BJ (cell line): ENCODE measurements at places on chromosomes 3 and 15. TPM values are rescaled to one million over a fixed set of nuclear protein-coding genes. Genes with fewer than 3 reads are reported as not detected.

DNA sequence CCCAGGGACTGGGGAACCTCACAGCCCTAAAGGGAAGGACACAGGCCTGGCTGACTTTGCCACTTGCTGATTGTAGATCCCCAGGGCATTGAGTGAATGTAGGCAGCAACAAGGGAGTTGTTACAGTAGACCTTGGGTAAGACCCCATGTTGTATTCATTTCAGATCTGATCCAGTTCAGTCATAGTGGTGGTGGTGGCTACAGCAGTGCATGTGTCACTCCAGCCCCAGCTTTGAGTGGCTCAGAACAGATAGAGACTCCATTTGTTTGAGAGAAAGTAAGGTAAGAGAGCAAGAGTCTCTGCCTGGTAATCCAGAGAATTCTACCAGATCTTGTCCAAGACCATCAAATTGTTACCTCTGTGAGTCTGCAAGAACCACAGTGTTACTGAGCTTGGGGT lies 278.7 kb upstream of the SATB1 start:
- DNase-seq, result no peak

GRCh38 chr15:77196381-77196780 lies 125.5 kb upstream of the TSPAN3 start:
- no peak for DNase-seq

The ZCWPW2 gene
- polyA plus RNA-seq, result 0.20 and 0.51 TPM in 2 replicates

The PFN2 gene
- 195 and 307 TPM in 2 replicates for polyA plus RNA-seq

The CPLX3 gene
- polyA plus RNA-seq, result not detected in 2 replicates

DNA sequence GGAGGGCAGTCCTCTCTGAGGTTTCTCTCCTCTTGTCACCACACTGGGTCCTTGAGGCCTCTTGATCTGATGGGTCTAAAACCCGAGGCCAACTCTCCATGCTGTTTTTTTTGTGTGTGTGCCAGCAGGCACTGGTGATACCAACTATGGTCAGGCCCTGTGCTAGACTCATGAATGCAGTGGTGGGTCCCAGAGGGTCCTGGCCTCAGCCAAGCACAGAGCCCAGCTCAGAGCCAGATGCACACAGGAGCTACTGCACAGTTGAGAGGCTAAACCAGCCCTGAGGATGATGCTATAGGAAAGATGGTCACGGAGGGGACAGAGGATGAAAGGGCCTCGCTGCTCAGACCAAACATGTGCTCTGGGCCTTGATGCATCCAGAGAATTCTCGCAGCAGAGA lies 33.5 kb downstream of the RAB6B start:
- DNase-seq, result no peak

GRCh38 chr15:74382004-74382816 lies 14.8 kb upstream of the CYP11A1 start:
- no peak for DNase-seq

The AADACL2 gene
- polyA plus RNA-seq, result not detected in 2 replicates

DNA sequence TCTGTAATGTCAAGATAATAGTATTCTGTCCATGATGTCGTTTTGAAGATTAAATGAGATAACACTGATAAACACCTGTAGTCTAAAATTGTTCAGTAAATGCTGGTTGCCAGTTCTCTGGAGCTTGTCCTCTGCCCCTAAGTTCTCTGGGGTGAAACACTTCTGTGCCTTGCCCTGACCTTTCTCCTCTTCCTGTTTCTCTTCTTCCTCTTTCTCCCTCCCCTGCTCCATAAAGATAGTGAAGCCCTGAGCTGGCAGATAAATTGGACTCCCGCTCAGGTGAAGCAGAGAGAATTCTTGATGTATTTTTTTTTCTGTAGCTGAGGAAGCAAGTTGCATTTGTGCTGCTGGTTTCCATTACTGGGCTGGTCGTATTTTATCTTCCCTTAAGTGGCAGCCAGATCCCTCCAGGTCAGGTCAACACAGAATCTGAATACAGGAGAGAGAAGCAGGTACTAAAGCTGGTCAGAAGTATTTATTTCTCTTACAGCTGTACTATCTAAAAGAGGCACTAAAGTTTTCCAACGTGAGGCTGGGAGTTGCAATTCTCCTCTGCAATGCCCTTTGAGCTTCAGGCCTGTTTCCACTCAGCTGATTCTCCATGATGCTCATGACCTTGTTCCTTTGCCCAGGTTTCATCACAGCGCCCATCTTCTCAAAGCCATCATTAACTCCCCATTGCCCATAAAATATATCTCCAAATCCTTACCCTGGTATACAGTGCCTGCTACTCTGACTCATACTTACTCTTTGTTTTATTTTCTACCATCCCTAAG lies 319.3 kb upstream of the CFAP20DC start:
- no peak for DNase-seq

DNA sequence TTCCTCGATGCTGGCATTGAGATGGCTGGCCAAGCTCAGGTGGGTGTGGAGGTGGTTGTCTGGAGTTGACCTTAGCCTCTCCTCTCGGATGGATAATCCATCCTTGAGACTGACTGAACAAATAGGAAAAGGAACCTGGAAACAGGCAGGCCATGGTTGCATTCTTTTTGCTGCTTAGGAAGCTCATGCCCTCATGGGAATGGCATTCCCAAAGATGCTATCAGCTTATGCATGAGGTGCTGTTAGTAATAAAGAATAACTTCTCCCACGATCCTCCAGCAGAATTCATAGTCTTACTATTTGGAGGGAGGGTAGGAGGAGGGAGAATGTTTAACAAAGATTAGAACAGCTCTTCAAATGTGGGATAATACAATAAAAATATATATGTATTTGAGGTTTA lies 303.0 kb upstream of the TPM1 start:
- DNase-seq, result peak; percentile 66

DNA sequence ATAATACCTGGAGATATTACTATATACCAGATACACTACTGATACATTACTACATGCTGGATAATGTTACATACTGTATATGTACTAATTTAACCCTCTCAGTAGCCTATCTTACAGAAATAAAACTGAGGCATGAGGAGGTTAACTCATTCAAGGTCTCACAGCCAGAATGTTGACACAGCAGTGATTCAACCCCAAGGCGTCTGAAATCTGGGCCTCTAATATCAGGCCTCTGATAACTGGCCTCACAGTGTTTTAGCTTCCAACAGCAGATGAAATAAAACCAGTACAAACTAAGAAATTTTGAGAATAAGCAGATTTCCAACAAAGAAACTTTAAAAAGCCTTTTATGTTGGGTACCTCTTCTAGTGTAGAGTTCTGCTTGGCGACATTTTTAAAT lies 23.4 kb downstream of the DZIP1L start:
- no peak for DNase-seq

- DNase-seq, result no peak
These were observed 3.5 kb downstream of the PFN2 start for GRCh38 chr3:149967086-149967685.

The STRIT1 gene
- not detected in 2 replicates for polyA plus RNA-seq

GRCh38 chr15:42143356-42143755 lies 13.1 kb downstream of the PLA2G4F start:
- no peak for DNase-seq

The SLC12A8 gene
- 6.3 and 8.4 TPM in 2 replicates for polyA plus RNA-seq

GRCh38 chr3:51966016-51966415 lies 1.2 kb downstream of the PCBP4 start:
- no peak for DNase-seq

- DNase-seq, result peak; percentile 95
These were observed 18.1 kb downstream of the CSPG4 start for GRCh38 chr15:75694241-75695182.

DNA sequence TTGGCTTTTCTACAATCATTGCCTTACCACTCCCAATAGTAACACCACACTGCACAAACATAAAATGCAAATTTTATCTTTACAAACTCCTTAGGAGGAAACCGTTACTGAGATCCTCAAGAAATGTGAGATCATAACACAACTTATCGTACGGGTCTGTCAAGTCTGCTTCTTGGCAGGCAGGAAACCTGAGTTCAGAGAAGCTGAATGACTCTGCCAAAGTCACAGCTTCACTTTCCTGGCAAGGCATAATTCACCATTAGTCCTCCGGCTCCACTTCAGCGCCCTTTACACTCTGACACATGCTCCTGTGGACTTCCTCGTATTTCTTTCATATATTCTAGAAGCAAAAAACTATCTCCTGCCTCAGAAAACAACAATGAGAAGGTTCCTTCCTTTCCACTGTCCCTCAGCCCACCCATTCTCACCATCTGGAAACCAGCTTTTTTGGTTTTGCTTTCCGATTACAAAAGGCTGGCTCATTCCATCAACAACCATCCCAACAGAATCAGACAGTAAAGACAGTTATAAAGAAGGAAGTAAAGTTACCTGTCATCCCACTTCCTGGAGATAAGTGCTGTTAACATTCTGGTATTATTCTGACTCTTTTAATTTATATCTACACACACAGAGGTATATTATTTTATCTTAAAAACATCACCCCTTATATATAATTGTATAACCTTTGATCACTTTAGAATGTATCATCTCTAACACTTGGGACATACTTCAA lies 223.4 kb downstream of the STT3B start:
- no peak for DNase-seq

The MKRN3 gene
- polyA plus RNA-seq, result 0.34 and 0.43 TPM in 2 replicates

DNA sequence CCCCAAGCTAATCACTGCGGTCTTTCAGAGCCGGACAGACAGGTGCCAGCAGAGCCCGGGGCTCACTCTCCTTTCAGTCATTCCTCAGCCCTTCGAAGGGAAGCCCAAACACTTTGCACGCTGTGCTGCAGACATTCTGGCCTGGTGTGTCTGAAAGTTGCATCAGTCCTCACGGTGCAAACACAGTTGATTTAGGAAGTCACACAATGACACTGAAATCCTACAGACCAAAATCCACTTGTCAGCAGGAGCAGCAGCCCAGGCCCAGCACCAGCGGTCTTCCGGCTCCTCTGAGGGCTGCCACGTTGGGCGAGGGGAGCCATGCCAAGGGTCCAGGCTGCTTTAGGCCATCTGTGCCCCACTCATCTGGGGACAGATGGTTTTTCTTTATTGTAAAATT lies 61.6 kb downstream of the RGMA start:
- no peak for DNase-seq

GRCh38 chr3:185532901-185533300 lies 19.5 kb downstream of the LIPH start:
- DNase-seq, result no peak

The CCDC39 gene
- not detected in 2 replicates for polyA plus RNA-seq

The VEPH1 gene
- polyA plus RNA-seq, result 17.9 and 27.8 TPM in 2 replicates

The ACKR4 gene
- polyA plus RNA-seq, result 26.7 and 42.8 TPM in 2 replicates

DNA sequence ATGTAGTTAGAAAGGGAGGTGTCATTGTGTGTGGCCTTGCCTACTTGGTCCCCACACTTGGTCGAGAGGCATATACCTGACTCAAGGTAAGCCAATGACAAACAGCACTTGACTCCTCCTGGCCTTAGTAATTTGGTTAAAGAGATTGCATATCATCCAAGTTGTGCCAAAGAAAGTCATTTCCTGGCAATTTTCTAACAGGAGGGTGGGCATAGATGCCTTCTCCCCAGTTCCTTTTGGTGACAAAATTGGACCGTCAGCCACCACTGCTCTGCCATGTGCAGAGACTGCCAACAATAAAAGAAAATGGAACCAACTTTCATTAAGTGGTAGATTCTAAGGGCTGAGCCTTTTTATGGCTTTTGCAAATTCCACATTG lies 7.9 kb upstream of the LEKR1 start:
- DNase-seq, result no peak

The ARGFX gene
- not detected in 2 replicates for polyA plus RNA-seq

GRCh38 chr3:195612075-195612800 lies 28.5 kb upstream of the APOD start:
- peak; percentile 94 for DNase-seq

GRCh38 chr3:139522421-139522820 lies 17.1 kb downstream of the RBP1 start:
- DNase-seq, result no peak

GRCh38 chr3:32454111-32454510 lies 48.5 kb downstream of the CMTM6 start:
- DNase-seq, result no peak

The HIGD2B gene
- not detected in 2 replicates for polyA plus RNA-seq

- DNase-seq, result no peak
These were observed 42.5 kb downstream of the CCDC12 start for GRCh38 chr3:46934072-46934471.

The PLOD2 gene
- polyA plus RNA-seq, result 33.2 and 85.8 TPM in 2 replicates

The RPL22L1 gene
- polyA plus RNA-seq, result 22.1 and 59.4 TPM in 2 replicates
